ENCODE measurements at places on chromosomes 6 and 20.

- no peak for DNase-seq
Measured at GRCh38 chr6:109767961-109768360, 76.9 kb downstream of the FIG4 start.

DNA sequence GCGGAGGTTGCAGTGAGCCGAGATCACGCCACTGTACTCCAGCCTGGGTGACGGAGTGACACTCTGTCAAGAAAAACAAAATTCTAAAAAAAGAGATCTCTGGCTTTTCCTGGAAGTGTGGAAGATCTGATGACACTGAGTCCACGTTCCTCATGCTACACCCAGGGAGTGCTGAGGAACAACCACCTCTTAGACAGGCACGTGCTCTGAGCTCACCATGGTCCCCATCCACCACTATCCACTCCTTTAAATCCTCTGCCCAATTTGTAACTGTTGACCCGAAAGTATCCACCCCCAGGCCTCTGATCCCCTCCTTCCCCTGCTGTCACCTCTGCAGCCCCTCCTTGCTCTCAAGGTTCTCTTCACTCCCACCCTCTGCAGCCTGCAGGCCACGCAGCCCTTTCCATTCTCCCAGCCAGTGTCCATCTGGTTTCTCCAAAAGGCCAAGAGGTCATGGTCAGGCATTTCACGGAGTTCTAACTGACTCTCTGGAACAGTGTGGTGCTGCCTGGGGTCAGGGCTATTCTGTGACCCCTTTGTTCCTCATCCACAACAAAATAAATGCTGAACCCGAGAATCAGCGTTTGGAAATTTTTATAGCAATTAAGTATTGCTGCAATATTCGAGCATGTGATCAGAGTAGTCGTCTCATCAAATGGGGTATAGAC is 88.8 kb downstream of the ATP9A start:
- no peak for DNase-seq

DNA sequence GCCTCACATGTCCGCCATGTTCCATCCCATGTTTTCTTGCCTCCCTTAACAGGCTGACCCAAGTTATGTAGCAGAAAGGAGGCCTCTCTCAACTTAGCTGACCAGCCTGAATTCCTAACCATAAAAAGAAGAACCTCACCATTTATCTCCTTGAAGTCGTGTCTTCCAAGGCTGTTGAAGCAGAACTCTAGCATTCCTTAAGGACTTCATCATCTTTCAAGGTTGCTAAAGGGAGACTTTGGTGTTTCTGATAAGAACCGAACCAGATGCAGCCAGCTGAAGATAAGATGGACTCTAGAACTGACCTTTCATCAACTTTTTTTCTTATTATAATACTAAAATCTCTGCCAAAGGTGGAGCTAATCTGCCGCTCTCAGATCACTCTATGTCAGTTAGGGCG is 571.7 kb upstream of the SLC35B3 start:
- DNase-seq = no peak

DNA sequence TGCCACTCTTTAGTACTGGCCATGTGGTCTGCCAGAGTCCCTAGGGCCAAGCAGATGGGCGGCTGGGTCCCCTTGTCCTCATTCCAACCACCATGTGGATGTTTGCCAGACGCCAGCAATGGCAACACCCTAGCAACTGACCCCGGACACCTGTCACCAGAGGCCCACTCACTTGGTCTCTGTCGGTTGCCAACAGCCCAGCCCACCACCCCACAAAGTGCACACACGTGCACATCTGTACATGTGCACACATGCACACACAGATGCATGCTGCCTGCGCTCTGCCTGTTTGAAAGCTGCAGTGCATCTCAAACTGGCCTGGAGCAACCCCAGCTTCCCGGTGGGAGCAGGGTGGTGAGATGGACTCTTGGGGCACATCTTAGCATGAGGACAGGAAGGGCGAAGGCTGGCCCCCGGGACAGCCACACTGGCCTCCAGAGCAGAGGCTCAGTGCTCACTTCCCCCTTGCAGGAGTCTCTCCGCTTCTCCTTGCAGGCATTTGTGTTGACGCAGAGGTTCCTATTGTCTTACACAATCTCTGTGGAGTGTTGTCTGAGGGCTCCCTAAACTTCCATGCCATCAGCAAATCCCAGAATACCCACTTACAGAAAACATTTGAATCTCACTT is 54.0 kb downstream of the PSMG4 start:
- DNase-seq = no peak

DNA sequence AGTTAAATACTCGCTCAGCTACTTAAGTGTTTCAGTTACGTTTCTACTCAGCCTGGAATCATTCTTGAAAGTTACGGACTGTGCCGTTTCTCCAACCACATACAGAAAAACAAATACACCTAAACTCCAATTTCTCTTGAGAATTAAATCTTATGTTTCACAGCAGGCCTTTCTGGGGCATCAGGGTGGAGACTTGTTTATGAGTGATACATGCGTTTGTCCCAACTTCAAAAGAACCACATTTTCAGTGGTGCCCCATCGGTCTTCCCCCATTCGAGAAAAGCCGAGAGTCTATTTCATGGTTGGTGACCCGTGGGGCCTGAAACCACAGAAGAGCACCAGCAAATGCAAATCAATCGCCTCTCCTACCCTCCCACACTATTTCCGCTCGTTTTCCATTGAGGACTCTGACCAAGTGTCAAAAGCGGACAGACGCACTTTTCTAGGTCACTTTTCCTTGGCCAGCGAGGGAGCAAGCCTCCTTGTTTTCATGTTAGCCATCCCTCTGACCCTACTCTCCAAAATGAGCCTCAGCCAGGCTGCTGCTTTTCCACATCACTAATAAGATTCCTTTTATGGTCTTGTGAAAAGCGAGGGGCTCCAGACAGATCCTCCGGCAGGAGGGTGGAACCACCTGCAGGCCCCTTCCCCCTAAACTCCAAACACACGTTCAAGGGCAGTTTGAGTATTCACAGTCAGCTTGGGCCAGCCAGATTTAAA is 3.1 kb downstream of the JAG1 start:
- DNase-seq = no peak

DNA sequence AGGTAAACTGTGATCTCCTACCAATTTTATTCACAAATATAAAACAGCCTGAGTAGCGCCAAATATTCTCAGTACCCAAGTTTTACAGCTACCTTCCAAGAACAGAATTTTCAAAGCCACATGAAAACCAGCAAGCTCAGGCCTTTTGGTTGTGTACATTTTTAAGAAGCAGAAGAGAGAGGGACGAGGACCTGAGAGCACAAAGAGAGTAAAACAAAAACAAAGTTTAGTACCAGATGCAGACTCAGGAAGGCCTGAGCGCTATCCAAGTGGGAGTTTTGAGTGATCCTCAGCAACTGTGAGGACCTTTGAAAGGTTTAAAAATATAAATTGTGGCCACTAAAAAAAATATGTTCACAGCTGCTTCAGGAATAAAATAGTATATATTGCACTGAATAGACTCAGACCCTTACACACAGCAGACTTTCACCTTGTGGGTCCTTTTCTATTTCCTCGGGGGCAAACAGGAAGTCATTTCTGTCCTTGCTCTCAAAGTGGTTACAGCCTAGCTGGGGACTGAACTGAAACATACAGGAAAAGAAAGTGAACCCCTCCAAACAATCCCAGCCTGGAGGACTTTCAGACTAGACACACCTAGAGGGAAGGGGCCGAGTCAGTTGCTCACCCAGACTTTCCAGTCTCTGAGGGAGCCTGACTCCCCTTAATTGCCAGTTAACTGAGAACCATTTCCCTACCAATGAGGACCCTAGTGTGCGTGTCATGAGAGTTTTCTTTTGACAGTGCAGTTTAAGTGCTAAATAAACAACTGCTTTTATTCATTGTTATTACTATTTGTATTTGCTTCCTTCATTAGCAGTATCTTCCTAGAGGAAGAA is 48.5 kb upstream of the NT5E start:
- DNase-seq = no peak

- DNase-seq = no peak
Measured at GRCh38 chr6:111770263-111771093, 102.8 kb downstream of the FYN start.

GRCh38 chr6:87914637-87915395 is 132.8 kb upstream of the SPACA1 start:
- DNase-seq = no peak

- DNase-seq = no peak
Measured at GRCh38 chr6:30113841-30114240, 951 bp upstream of the TRIM31 start.

GRCh38 chr6:119324718-119325117 is 24.8 kb downstream of the MAN1A1 start:
- no peak for DNase-seq

- peak; percentile 70 for DNase-seq
Measured at GRCh38 chr6:16800942-16801341, 39.7 kb upstream of the ATXN1 start.

DNA sequence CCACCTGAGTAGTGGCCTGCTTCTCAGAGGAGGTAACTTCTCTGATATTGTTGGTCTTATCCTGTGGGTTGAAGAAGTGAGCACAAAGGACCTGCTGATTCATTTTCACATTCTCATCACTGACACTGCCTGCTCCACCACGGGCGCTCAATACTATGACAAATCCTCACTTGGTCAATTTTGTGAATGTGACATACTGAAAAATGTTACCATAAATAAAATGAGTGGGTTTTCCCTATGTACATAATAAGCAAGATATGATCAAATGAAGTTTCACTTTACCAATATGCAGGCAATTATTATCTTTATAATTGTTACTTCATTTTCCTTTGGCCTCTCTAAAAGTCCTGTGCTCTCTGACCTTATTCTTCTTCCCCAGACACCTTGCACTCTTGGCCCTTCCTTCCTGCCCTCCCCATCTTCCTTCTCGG is 71.5 kb upstream of the RIPOR2 start:
- DNase-seq = peak; percentile 32

DNA sequence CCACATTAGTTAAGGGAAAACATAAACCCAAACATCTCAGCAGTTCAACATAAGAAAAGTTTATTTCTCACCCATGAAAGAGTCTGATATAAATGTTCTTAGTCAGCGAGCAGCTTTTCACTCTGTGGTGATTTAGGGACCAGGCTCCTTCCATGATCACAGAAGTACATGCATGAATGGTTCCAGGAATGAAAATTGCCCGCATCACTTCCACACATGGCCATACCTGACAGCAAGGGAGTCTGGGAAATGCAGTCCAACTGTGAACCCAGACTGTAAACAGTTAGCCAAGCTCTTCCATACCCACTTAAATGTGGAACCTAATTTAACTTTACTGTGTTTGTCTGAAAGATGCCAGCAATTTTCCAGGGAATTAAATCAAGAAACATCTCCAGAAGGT is 353.9 kb downstream of the HACE1 start:
- DNase-seq = no peak

GRCh38 chr20:47663354-47664067 is 121.8 kb downstream of the SULF2 start:
- DNase-seq = peak; percentile 47

DNA sequence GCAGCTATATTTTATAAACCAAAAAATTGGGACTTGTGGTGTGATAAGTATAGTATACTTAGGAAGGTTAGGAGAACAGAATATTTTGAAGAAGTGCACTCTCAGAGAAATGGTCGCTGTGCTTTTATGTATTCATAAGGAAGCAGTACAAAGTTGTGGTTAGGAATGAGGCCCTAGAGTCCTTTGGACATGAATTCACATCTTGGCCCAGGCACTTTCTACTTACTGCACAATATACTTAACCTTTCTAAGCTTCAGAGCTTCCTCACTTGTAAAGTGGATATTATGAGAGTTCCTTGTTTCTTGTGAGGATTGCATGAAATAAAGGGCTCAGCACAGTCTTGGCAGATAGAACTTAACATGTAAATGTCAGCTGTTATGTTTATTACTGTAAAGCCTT is 21.0 kb upstream of the SERINC3 start:
- DNase-seq = no peak

DNA sequence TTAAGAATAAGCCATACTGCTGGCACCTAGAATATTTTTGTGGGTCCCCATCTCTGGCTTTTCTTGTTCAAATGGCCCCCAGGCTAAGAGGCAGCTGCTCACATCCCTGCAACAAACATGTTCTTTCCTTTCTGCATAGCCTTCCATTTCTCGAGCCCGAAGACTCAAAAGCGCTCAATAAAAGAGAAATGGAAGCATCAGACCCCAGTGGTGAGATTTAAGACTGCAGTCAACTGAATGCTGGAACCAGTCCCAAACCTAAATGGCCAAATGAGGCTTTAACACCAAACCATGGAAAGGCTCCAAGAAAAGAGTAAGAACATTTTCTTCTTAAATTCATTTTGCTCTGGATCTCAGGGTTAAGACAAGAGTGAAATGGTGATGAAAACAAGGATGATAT is 122.1 kb upstream of the TRAF3IP2 start:
- DNase-seq = no peak

GRCh38 chr20:59006864-59007664 is at the start of gene CTSZ:
Gene CTSZ, minus strand, starts transcription at chr20:59007254. Its CDS starts 126 bp downstream, at chr20:59007128.
- peak; percentile 20 for DNase-seq

- DNase-seq = no peak
Measured at GRCh38 chr6:86128130-86128814, 485.6 kb upstream of the SYNCRIP start.

DNA sequence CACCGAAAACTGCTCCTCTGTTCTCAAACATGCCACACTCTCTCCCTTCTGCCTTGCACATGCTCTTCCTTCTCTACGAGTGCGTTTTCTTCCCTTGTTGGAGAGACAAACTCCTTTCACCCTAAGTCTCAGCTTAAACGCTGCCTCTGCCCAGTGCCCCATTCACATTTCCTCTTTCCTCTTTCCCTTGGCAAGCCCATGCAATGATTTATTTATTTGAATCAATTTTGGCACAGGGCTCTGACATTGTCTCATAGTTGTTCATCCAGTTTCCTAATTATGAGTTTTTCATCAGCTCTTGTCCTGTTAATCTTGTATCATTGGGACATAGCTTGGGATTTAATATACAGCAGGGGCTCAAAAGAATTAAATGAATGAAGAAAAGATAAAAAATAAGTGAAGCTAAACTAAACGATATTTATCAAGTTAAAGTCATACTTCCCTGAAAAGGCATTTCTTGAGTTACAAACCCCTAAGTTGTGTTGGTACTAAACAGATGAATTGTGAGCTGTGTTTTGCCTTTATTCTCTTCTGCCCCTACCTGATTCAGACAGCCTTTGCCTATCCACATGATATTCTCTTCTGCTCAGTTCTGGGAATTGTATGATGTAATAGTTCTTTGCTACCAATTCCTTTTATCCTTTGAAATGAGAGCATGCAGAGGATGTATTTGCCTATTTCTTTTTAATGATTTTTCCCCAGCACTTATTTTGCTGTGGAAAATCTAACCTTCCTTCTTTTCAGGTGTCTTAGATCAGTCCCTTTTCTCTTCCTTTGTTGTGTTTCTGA is 704.4 kb downstream of the UTRN start:
- DNase-seq = no peak

- DNase-seq = no peak
Measured at GRCh38 chr6:10421921-10422736, 7.3 kb upstream of the TFAP2A start.

DNA sequence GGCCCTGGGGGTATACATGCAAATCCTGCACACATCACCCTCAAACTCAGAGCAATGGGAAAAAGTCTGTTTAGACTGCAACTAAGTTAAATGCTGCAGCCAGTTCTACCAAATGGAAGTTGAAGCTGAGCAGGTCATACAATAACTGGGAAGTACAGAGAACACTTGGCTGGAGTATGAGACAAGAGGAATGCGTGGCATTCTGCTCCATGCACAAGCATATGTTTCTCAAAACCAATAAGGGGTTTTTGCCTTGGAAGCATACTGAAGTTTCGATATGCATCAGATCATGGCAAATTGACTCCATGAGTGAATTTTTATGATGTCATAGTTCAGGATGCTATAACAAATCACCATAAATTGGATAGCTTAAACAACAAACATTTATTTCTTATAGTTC is 193.8 kb downstream of the COL12A1 start:
- DNase-seq = no peak

GRCh38 chr6:166488701-166489100 is 97.8 kb downstream of the RAMACL start:
- no peak for DNase-seq

GRCh38 chr6:101275251-101275650 is 118.3 kb upstream of the GRIK2 start:
- DNase-seq = no peak

Data from AML-193 (cell line).